AML-193 (cell line): ENCODE measurements at places on chromosomes 13 and 19.

DNA sequence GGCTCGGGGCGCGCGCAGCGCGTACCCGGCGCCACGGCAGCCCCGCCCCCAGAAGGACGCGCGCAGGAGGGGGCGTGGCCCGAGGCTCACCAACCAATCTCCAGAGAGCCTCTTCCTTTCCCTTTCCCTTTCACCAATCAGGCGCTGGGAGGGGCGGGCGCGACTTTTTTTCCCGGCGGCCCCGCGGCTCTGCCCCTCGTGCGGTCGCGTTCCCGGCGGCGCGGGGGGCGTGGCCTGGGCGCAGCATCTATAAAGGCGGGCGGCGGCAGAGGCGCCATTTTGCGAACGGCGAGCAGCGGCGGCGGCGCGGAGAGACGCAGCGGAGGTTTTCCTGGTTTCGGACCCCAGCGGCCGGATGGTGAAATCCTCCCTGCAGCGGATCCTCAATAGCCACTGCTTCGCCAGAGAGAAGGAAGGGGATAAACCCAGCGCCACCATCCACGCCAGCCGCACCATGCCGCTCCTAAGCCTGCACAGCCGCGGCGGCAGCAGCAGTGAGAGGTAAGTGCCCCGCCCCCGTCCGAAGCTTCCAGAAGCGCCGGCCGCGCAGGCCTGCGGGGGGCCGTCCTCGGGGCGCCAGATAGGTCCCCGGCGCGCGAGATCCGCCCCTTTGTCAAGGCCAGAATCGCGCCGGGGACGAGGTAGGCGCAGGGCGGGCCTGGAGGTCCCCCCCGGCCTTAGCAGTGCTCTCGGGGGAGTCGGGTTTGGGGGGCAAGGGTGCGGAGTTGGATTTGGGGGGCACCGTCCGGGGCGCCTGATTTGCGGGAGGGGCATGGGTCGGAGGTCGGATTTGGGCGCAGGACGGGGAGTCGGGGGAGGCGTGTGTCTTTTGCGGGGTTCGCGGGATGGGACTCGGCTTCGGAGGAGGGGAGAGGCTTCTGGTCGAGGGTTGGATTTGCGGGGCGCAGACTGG, 12.5 kb downstream of the PEAK3 start:
- DNase-seq, result peak; percentile 86

- DNase-seq, result no peak
Observed at GRCh38 chr19:53308339-53308811, 25.2 kb upstream of the ZNF845 start.

GRCh38 chr13:29803221-29803620, 47.2 kb downstream of the UBL3 start:
- DNase-seq, result no peak

DNA sequence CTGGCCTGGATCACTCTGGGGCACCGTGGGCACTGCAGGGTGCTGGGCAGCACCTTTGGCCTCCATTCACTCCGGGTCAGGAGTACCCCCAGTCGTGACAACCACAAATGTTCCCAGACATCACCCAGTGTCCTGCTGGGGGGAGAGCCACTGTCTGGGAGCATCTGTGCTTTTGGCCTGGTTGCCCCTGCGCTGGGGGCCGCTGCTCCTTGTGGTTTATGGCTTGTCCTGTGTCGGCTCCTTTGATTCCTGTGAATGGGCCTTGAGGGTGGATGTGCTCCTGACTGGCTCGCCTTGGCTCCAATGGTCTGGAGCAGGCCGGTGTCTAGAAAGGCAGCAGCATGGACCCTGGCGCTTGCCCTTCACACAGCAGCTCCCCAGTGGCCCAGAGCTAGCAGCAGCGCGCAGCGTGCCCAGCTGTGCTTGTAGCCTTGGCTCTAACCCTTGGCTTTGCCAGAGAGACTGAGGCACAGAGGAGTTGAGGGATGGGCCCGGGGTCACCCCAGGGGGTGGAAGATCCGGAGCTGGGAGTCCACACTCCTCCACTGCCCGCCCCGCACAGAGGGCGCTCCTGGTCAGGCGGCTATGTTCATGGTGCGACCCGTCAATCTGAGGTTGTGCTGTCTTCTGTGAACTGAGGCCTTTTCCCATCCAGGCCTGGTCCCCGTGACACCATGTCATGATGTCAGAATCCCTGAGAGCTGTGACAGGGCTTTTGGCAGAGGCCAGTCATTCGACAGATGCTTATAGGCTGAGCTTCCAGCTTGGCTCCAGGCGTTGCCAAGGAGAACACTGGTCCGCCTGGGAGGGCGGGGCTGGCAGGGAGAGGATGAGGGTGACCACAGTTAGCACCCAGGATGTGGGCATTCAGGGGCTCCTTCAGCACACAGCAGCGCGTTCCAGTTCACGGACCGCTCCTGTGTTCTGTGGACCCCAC, 4.1 kb downstream of the DAZAP1 start:
- no peak for DNase-seq

DNA sequence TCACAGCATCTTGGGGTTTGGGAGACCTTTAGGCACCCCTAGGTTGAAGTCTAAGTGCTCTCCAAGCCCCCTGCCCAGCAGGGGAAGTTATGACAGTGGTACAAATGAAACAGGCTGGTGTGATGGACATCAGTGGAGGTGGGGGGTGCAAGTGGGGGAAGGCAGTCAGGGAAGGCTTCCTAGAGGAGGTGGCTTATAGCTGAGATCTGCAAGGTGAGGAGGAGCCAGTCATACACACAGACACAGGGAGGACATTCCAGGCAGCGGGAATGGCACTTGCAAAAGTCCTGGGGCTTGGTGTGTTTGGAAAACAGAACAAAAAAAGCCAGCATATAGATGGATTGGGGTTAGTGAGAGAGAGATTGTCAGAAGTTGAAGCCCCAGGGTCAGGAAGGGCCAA, 11.6 kb downstream of the HSH2D start:
- DNase-seq, result no peak

DNA sequence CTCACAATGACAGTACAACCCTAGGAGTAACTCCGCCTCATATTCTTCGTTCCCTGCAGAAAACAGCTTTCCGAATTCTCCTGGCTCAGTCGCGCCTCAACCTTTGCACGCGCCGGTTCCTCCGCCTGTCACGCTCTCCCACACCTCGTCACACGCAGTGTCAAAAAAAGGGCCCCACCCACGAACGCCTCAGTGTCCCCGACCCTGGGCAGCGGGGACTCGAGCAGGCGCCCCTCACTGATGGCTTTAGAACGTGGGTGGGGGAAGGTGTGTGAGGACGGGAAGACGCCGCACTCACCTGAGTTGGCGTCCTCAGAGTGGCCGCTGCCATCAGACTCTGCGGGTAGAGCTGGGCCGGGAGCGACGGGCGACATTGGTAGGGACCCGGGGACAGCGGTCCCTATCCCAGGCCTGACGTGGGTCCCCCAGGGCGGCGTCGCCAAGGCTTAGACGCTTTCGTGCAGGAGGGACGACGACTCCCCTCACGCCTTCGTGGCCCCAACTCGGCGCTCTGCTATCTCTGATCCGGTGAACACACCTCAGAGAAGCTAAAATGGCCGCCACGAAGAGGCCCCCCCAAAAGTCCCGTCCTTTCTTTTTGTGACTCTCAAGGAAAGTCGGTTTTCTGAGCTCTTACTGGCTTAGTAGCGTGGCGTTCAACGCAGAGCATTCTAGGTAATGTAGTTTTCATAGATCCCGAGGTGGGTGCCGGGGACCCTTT, at the start of gene ZNF154:
ZNF154 (minus strand) TSS at position 564 of the 721 bp plus-strand sequence; CDS start at position 331, 233 bp downstream.
- no peak for DNase-seq

DNA sequence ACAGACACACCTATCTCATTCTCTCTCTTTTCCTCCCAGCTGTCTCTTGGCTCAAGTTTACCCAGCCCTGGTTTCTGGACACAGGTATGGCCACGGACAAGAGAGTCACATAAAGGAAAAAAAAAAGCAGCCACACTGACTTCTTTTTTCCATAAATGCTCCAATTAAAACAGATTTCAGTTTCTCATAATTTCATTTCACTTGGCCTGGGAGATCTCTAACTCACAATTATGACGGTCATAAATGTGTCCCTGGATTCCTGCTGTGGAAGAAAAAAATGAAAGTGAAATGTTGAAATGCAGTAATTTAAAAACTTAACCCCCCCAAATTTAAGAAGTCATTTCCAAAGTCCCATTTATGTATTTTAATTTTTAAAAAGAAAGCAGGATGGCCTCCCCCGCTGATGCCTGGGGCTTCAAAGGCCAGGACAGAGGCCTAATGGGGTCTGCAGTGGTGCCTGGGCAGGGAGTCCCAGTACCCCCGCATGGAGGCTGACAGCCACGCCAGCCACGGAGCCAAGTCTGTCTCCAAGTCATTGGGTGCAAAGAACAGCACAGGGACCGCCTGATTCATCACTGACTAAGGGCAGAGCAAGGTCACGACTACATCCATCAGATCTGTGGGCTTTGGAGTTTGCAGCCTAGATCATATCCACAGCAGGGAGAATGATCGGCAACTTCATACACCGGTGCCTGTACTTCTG, 79.7 kb downstream of the TSHZ3 start:
- DNase-seq, result no peak

DNA sequence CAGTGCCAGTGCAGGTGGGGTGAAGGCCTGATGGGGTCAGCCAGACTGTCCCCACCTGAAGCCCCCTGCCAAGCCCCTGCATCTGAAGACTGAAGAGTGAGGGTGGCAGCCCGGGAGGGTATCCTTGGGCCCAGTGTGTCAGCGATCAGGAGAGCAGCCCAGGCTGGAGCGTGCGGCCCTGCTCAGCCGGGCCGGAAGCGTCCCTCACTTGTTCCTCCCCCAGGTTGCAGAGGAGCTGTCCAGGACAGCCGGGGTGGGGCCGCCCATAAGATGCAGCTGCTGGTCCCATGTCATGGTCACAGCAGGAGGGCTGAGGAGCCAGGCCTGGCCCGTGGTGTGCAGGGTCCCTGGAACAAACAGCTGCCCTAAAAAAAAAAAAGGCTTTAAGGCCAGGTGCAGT, 55.4 kb downstream of the KDM4B start:
- DNase-seq, result no peak

DNA sequence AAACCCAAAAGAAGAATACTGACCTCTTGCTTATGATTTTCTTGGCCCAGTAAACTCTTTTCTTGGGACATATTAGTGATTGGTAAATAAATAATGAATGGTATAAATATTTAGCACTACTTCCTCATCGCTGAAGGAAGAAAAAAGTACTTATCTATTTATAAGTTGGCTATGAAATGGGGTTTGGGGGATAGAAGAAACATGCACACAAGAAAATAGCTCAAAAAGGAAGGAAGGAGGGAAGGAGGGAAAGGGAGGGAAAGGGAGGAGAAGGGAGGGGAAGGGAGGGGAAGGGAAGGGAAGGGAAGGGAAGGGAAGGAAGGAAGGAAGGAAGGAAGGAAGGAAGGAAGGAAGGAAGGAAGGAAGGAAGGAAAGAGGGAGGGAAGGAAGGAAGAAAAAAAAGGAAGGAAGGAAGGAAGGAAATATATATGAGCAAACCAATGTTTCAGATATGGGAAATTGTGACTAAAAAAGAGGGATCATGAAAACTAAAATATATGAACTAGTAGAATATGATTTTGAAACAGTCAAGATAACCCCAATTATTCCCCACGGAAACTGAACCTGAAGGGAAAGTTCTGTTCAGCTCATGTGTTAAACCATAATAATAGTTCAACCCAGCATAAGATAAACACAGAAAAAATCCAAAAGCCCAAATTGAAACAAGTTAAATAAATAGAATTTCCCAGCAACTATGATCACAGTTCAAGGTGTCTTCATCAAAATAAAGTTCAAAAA, 75.3 kb downstream of the FGF14 start:
- DNase-seq, result no peak

- no peak for DNase-seq
Observed at GRCh38 chr19:4676955-4677731, 7.0 kb upstream of the MYDGF start.

DNA sequence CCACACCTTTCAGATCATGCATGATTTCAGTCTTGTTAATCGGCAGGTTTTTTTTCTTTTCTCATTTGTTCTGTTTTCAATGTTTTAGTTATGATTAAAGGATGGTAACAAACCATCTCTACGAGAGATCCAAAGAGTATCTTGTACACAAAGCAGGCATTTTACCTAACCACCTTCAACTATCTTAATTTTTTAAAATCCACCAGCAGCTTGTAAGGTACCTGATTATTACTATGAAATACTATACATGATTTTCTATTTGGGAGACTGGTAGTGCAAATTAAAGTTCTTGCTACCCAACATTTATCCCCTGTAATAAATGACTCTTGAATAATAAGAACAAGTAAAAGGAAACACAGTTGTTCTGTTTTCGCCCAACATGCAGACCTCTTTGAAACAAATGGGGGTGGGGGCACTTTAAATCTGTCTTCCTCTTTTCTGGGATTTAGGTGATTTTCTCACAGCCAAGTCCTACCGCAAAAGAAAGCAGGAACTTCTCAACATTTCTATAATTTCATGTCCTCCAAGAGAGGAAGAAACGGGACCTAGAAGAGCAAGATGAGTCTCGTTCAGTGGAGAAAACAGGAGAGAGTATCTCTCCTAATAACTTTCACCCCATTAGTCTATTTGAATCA, 3.6 kb downstream of the POU4F1 start:
- peak; percentile 47 for DNase-seq

DNA sequence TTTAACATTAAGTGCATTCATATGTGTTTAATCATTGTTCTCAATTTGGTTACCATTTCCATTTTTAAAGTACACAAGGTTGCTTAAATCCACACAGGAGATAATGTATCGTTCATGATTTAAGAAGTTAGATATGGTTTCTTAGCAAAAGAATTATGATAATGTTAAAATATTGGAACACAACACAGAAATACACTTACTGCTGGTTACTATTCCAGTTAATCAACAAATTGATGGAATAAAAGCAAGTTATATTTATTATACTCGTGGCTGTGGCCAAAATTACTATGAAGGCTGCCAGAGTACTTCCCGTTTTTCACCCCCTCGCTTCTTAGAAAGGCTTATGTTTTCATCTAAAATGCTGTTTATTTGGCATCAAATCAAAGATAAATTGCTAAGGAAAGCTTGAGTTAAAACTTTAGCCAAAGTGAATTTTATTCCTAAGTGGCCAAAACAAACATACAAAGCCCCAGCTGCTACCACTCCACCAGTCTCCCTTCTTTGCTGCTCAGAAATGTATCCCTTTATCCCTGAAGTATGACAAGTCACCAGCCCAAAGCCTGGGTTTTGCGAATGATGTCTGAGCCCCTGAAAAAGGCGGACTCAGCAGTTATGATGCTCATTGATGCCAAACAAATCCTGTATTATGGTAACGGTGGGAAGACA, 27.7 kb downstream of the LCP1 start:
- no peak for DNase-seq

GRCh38 chr13:109879338-109879737, 93.0 kb upstream of the IRS2 start:
- no peak for DNase-seq

DNA sequence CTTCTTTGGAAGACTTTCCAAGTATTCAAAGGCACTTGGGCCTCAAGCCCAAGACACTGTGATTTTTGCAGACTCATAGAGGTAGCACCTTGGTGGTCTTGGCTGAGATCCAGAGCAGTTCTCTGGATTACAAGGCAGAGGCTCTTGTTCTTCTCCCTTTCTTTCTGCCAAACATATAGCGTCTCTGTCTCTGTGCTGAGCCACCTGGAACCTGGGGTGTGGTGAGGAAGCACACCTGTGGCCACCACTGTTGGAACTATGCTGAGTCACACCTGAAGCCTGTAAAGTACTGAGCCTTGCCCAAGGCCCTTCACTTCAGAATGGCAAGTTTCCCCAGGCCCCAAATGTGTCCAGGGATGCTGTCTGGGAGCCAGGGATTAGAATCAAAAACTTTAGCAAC, 127.5 kb downstream of the FREM2 start:
- no peak for DNase-seq

GRCh38 chr19:48363500-48363809, 285 bp downstream of the TMEM143 start:
- DNase-seq, result no peak

- no peak for DNase-seq
Observed at GRCh38 chr13:51681037-51681678, 96.9 kb downstream of the WDFY2 start.
